ENCODE measurements at places on chromosomes 5 and 9. TPM values are rescaled to one million over a fixed set of nuclear protein-coding genes. Genes with fewer than 3 reads are reported as not detected.

Gene CDHR2
- total RNA-seq = not detected

Gene PCDHA1
- total RNA-seq = under 0.01 TPM

Gene NME5
- total RNA-seq = 1.3 TPM

Gene CLIC3
- 43.2 TPM for total RNA-seq

Gene PCDHGA2
- total RNA-seq = 2.6 TPM

Gene ADAMTS12
- 54.8 TPM for total RNA-seq

Gene PDGFRB
- 341 TPM for total RNA-seq

Gene DDX4
- total RNA-seq = not detected

Gene ISL1
- not detected for total RNA-seq

Gene MLANA
- total RNA-seq = not detected

Gene COL23A1
- not detected for total RNA-seq

Gene PCDHGC4
- total RNA-seq = 2.6 TPM

Gene RGS3
- 44.8 TPM for total RNA-seq

Gene PDE6A
- not detected for total RNA-seq

Gene GPR150
- total RNA-seq = 0.43 TPM

Gene WNT8A
- total RNA-seq = not detected

Gene SPATA31C1
- total RNA-seq = not detected

Gene C9orf85
- 9.7 TPM for total RNA-seq

Gene ANKRD31
- total RNA-seq = under 0.01 TPM

Gene KIF24
- 3.5 TPM for total RNA-seq

Gene ENC1
- total RNA-seq = 72.1 TPM

Gene IL3
- not detected for total RNA-seq

Gene OBP2B
- not detected for total RNA-seq

Gene HMHB1
- not detected for total RNA-seq

Gene C5orf52
- total RNA-seq = not detected

Gene SEMA5A
- 74.7 TPM for total RNA-seq

Gene PCYOX1L
- 6.4 TPM for total RNA-seq

Gene TAF7
- 49.3 TPM for total RNA-seq

Gene ARAP3
- total RNA-seq = 7.7 TPM

Gene SET
- total RNA-seq = 378 TPM

Gene P4HA2
- total RNA-seq = 191 TPM

Gene MRNIP
- 9.0 TPM for total RNA-seq

Gene NR5A1
- total RNA-seq = not detected

All from fibroblast of villous mesenchyme (primary cell).